ENCODE measurements at places on chromosomes 4 and X.
A peak's percentile ranks its signal among the peaks of the same experiment; 100 is the strongest.

GRCh38 chrX:38726612-38727011, 74.6 kb upstream of the MID1IP1 start:
- DNase-seq, result no peak

GRCh38 chr4:159966746-159967145, 863.9 kb downstream of the RAPGEF2 start:
- no peak for DNase-seq

DNA sequence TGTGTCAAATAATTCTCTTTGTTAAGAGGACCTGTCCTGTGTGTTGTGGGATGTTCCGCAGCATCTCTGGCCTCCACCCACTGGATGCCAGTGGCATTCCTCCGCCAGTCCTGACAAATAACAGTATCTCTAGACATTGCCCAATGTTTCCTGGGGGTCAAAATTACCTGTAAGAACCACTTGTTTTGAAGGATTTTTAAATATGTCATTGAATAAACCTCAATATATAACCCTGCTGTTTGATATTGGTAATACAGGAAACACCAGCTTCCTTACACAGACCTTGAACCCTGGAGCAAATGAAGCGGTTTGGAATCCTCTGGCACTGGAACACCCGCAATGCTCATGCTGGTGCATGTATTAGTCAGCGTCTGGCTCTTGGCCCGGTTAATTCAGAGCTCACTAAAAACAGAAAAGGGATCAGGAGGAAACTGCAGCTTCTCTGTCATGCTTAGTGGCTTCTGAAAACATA, 101.3 kb downstream of the TBL1X start:
- no peak for DNase-seq

DNA sequence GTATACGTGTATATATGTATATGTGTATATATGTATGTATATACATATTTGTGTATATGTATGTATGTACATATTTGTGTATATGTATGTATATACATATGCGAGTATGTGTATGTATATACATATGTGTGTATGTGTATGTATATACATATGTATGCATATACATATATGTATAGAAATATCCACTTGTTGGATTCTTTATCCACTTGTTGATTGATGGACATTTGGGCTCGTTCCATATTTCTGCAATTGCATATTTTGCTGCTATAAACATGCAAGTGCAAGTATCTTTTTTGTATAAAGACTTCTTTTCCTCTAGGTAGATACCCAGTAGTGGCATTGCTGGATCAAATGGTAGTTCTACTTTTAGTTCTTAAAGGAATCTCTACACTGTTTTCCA, 25.5 kb upstream of the NHSL2 start:
- no peak for DNase-seq

DNA sequence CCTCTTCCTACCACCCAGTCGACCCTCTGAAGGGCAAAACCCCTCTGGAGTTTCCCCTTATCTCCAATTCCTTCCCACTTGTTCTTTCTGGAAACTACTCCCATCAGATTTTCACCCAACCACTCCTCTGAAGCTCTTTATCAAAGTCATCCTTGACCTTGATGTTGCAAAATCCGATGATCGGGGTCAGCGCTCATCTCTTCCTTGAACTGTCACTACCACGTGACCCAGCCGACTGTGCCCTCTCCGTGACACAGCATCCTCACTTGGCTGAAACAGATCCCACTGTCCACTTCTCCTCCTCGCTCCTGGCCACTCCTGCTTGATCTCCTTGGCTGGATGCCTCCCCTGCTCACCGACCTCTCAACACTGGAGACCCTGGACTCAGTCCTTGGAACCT, 1.1 kb downstream of the CFAP99 start:
- DNase-seq, result no peak

DNA sequence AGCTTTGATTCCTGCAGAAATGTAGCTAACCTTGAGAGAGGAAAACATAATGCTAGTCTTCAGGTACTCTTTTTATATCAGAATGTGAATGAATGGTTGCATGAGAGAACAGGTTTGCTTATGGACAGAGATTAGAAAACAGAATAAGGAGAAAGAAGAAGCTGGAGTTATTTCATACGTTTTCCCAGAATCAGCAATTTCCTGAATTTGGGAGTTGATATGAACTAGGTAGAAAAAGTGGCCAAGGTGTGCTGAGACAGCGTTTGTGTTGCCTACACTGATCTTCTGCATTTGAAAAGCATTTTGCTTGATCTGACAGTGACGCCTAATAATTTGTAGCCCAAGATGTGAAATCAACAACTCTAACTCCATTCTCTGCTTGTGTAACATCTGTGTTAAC, 12.5 kb downstream of the GABRB1 start:
- no peak for DNase-seq

DNA sequence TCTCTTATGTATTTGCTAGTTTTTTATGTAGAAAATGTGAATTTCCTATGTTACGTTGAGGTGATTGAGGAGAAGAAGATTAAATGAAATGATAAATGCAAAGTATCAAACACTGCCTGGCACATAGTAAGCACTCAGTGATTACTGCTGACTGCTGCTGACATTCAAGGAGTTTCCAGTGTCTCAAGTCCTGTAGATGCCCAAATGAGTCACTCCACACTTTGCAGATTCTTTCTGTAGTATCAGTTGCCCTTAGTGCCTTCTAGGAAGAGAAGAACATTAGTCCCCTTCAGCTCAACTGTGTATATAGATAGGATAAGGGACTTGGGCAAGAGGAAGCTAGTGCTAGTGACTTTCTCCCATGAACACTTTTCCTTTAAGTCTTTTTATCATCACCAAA, 240.5 kb upstream of the TEX13A start:
- no peak for DNase-seq

- no peak for DNase-seq
Observed at GRCh38 chrX:66654411-66654810, 15.5 kb upstream of the EDA2R start.

DNA sequence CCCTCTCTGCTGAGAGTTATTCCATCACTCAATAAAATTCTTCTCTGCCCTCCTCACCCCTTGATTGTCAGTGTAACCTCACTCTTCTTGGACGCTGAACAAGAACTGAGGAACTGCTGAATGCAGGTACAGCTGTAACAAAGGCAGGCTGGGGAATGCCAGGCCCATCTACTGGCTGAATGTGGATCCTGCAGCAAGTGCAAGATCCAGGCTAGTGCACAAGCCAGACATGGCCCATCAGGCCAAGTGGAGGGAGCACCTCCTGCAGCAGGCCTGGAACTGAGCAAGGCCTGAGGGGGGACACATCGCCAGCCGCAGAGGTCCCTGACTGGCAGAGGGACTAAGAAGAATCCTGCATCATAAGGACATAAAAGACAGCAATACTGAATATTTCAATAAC, 411.8 kb upstream of the PCDH10 start:
- no peak for DNase-seq

DNA sequence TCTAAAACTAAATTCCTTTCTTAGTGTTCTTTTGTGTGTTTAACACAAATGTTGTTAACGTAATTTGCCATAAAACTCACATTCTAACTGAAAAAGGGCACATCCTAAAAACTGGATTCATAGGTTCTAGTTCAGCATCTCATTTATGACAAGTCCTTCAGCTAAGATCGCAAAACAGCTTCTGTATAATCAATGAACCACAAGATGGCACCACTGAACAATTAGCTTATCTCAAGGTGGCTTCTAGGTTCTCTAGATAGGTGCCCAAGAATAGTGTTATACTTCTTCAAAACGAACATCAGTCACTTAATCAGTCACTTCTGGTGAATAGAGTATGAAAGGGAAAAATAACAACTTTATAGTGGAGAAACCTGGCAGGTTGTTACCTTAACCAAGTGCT, 54.3 kb downstream of the NRK start:
- no peak for DNase-seq

DNA sequence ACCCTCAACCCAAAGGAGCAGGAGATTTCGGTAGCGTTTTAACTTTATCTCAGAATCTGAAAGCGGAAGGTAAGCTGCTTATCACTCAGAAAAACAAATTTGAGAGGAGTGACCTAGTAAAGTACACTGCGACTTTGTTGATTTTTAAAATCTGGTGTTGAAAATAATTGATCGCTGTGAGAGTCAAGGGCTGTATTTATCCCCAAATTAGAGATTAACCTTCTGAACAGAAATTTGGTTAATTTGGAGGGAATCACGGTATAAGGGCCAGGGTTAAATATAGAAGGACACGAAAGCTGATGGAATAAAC, 212 bp downstream of the CLCN4 start:
- no peak for DNase-seq

GRCh38 chrX:148612431-148612830, 112.0 kb downstream of the AFF2 start:
- DNase-seq, result no peak

- peak; percentile 88 for DNase-seq
Observed at GRCh38 chr4:185471235-185472102, at the start of gene CCDC110. TSS of gene CCDC110 (minus strand) at chr4:185471733. CDS start at chr4:185471683, 50 bp downstream.

Data from stimulated activated CD4-positive, alpha-beta T cell treated with anti-CD3 and anti-CD28 coated beads, Interleukin-1b, Interleukin-23, amount 100 ng/mL, for 1 hour (primary cell).